ENCODE measurements at places on chromosomes 1 and 21.

GRCh38 chr1:202575918-202576653, 134.2 kb downstream of the SYT2 start:
- no peak for DNase-seq

- no peak for DNase-seq
Measured at GRCh38 chr1:2312515-2313301, 78.6 kb downstream of the MORN1 start.

- no peak for DNase-seq
Measured at GRCh38 chr21:41620541-41620940, 112.6 kb upstream of the TMPRSS2 start.

- DNase-seq, result no peak
Measured at GRCh38 chr1:61457526-61458040, 267.4 kb downstream of the TM2D1 start.

GRCh38 chr1:6788946-6789345, 3.7 kb downstream of the CAMTA1 start:
- no peak for DNase-seq

DNA sequence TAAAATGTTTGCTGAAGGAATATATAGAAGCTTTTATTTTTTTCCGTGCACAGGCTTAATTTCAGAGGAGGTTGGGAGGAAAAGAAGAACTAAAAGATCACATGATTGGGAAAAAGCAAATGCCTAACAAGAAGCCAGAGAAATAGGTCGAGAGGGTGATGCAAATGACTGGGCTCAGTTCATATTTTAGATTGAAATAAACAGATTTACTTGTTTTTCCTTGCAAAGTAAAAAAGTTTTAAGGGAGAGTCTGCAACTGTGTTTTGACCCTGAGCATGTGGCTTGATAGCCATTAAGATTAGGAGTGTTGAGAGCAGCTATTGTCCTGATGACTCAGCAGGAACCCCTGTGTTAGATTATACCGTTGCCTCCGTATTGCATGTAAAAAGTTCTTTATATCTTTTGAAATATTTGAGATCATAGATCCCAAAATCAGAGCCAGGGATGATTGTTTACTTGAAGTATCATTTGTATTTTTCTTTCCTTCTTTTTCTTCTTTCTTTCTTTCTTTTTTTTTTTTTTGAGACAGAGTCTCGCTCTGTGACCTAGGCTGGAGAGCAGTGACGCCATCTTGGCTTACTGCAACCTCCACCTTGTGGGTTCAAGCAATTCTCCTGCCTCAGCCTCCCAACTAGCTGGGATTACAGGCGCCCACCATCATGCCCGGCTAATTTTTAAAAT, 20.2 kb downstream of the CLIC4 start:
- DNase-seq, result no peak

DNA sequence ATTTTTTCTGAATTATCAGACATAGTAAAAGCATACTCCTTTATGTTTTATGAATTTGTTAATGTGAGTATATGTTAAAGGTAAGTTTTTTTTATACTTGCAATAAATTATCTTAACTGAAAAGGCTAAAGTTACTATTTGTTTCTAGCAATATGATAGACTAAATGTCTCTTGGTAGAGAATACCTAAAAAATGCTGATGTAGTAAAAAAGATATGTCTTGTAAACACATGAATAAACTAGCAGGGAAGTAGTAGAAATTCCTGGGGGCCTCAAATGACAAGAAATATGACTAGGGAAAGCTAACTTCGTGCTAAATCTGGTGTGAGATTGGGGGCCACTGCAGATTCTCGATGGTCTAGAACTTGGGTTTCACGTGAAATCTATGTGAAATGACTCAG, 188.1 kb upstream of the CACNA1E start:
- no peak for DNase-seq

DNA sequence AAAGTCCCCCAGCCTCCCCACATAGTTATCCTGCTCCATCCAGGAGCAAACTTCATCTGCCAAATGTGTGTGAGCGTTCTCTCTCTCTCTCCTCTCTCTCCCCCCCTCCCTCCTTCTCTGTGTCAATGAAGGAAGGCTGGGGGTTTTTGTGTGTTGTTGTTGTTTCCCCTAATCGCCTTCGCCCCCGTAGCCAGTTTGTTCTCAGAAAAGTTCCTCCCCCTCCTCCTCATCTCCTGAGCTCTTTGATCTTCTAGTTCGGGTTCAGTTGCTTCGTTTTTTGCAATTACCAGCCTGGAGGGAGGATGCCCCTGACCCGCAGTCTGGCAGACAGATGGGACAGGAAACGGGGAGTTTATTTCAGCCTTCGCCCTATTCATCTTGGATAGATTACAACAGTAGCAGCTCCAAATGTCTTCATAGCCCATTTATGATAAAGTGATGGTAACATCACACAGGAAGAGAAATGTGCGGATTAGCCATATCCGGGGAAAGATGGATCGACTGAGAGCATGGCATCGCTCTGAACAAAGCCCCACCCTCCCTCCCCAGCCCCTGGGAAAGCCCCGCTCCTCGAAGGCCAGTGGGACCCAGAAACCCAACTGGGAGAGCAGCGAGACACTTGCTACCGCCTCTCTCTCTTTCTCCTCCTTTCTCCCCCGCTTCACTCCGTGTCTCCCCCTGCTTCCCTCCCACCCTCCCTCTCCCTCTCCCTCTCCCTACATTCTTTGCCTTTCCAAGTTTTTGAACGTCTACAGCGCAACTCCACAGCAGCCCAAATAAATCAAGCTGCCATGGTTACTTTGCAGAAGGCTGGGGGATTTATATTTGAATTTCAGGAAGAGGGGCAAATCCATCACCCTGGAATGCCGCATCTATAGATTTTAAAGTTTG, 139.7 kb upstream of the ARHGEF16 start:
- DNase-seq, result no peak

GRCh38 chr1:207028884-207029650, 3.5 kb downstream of the C1orf116 start:
- no peak for DNase-seq

DNA sequence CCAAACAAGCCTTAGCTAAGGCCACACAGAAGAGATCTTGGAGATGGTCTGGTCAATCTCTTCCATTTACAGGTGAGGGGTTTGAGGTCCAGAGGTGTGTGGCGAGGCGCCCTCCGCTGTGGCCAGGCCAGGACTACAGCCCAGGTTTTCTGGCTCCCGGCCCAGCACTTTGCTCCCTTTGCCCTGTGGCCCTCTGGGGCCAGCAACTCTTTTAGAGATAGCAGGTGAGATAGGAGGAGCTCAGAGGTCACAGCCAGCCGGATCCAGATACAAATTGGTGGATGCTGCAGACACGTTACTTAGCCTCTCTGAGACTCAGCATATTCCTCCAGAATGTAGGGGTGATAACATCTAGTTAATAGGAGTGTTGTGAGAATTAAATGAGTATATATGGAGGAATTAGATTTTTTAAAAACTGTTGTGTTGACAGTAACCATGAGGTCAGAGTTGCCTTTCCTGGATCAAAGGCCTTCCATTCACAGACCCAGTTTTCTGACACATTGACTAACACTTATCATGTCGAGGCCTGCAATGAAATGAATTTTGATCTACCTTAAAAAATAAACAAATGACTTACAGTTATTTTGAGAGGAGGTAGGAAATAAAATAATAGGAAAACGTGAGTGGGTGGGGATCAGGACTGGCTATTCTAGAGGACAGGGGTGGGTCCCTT, 16.6 kb downstream of the TEX35 start:
- DNase-seq, result no peak

All from activated CD4-positive, CD25-positive, alpha-beta regulatory T cell treated with anti-CD3 and anti-CD28 coated beads, Interleukin-2, amount 50 U/mL, for 16 hours (primary cell).